Activated T-helper 1 cell treated with Interleukin-2 at 50 U/mL for 16 hours (primary cell): ENCODE measurements at places on chromosomes 5 and 9.
A peak's percentile ranks its signal among the peaks of the same experiment; 100 is the strongest.

DNA sequence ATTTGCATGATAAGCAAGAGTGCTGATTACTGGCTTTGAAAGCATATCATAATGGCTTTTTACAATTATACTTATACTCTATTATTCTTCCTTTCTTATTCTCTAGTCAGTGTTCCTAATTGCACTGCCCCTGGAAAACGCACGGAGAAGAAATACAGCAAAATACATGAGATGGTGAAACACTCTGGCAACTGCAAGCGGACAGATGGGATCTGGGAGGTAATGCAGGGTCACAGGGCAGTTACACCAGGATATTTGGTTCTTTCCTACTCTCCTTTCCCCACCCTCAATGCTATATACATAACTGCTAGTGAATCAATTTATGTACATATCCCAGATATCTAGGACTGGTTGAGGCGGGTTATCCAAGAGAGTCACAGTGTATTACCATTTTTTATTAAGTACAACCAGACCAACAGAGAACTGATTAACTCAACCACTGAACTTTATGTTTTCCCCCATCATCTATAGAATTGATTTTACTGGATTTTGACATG is 423.7 kb downstream of the ZSWIM6 start:
- DNase-seq, result no peak

GRCh38 chr9:90129446-90129845 is 513.2 kb downstream of the DIRAS2 start:
- DNase-seq, result no peak

DNA sequence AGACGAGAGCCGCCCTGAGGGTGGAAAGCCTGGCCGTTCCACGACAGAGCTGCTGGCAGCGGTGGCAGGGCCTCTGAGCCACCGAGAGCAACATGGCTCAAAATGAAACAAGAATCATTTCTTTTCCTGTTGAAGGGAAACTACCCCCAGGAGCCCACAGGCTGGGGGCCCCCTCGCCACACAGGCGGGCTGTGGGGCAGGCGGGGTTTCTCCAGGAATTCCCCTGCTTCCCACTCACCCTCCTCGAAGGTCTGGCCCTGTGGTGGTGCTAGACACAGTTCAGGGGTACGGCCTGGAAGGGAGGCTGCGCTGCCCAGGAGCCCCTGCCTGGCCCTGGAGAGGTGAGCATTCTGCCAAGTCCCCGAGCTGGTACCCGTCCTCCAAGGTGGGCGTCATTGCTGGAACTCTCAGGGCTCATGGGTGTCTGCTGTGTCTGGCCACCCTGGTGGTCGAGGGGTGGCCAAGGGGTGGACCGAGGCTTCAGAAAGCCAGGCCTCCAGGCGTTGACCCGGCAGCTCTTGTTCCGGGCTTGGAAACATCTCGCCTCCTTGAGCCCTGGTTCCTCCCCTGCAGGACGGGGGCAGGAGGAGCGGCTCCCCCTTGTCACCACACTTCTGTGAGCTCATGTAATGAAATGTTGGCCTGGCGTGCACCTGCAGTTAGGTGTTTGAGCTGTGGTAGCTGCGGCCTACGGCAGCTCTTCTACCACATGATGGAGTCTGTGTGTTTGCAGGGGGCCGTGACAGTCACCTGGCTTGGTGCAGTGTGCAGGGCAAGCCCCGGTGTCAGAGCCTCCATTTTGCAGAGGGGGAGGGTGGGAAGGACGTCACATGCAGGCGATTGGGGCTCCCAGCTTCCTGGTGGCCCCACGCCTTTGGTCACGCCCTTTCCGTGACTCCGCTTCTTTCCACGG is 65.3 kb downstream of the RXRA start:
- peak; percentile 45 for DNase-seq

GRCh38 chr9:128091144-128091543 is 23.1 kb downstream of the SLC25A25 start:
- DNase-seq, result no peak

GRCh38 chr9:120668399-120668798 is 45.9 kb downstream of the MEGF9 start:
- DNase-seq, result no peak

GRCh38 chr5:174195517-174195916 is 150.0 kb downstream of the NSG2 start:
- no peak for DNase-seq

DNA sequence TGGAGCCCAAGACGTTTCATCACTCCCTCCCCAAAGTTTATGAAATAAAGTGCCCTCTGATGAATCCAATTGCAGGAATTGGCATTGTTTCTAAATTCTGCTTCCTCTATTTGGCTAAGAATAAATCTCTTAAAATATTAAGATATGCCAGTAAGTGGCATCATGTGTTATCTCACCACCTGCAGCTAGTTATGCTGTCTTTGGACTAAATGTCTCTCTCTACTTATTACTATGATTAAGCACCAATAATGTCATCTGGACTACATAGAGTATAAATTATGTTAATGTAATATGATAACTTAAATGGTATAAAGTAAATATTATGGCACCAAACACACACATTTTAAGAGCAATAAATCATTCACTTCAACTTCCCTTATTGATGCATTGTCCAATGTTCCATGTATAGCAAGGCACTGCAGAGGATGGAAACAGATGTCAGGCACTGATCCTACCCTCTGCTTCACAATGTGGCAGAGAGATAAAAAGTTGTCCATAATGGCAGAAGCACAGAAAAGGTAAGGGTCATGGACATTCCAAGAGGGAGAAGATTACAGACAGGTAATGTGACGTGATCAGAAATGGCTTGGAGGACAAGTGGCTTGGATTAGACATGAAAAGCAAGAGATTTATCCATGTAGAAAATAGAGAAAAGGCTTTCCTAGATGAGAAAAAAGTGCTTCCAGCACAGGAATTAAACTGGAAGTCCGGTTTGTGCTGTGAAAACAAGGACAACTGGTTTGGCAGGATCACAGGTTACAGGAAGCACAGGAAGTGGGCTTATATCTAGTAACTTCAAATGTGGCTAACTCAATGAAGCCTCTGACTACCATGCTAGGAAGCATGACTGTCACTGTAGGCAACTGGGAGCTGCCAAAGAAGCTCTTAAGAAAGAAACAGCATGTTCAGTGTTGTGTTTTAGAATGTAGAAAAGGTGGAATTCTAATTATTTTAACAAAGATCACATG is 26.7 kb downstream of the MARCHF11 start:
- DNase-seq, result no peak

DNA sequence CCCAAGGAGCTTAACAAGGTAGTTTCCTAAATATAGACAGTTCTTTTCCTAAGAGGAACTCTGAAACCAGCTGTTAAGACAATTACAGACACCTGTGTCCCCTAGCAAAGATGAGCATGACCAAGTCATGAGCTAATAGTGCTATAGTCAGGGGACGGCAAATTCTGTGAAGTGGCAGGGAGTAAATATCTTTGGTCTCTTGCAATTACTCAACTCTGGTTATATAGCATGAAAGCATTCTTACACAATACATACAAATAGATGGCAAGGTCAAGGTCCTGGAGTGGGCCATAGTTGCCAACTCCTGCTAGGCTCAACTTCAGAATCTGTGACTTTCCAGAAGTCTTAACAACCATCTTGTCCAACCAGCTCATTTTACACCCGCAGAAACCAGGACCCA is 103.7 kb downstream of the RFK start:
- no peak for DNase-seq
